ENCODE measurements at places on chromosomes 2 and 18.

- no peak for DNase-seq
Observed at GRCh38 chr2:218168016-218168415, 1.3 kb upstream of the CXCR1 start.

DNA sequence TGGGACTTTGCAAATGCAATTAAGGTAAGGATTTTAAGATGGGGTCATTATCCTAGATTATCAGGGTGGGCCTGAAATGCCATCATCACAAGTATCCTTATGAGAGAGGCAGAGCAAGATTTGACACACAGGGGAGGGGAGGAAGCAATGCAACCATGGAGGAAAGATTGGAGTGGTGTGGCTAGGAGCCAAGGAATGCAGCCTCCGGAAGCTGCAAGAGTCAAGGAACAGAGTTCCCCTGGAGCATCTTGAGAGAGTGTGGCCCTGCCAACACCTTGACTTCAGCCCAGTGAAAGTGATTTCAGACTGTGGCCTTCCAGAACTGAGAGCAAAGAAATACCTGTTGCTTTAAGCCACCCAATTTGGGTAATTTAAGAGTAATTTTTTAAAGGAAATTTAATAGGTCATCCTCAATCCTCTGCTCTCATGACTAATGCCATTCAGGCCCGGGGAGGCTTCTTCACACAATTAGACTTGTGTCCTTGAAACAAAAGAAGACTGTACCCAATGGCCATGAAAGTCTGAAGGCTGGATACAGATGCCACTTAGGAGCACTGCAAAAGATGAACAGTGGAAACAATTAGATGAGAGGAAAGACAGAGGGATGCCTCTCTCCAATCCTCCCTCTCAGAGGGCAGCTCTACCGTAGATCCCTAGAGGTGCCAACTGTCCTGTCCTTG is 250.3 kb upstream of the ID2 start:
- no peak for DNase-seq

DNA sequence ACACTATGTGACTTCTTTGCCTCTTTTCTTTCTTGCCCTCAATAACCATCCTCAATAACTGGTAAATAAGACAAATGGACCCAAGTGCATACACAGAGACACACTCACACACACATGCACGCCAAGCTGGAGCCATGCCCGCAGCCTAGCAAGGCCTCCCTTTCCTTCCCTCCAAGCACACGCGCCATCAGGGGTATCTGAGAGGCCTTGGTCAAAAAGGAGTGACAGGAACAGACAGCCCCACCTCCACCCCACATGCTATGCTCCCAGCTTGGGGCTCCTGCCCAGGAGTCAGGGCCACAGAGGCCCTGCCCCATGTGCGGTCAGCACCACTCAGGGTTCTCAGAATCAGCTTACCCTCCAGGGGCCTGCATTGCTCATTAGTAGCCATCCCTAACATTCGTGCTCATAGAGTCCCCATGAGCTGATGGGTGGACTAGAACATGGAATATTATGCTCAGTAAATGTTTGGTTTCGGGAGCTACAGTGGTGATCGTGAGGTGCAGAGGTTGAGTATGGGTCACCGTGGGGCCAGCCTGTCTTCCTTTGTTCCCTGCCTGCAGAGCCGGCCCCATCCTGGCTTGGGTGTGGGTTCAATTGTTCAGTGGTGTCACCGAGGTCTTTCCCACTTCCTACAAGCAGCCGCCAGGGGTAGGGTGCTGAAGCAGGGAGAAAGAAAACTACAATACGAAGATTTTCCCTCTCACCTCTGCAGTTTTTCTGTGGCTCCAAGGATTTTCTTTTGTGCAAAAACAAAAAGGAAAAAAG is 158.2 kb upstream of the RAB12 start:
- no peak for DNase-seq

GRCh38 chr2:188734691-188735090 is 239.5 kb upstream of the COL3A1 start:
- DNase-seq = no peak

- no peak for DNase-seq
Observed at GRCh38 chr2:39175026-39175812, 54.4 kb upstream of the SOS1 start.

GRCh38 chr2:74603282-74604000 is 44.7 kb downstream of the M1AP start:
- no peak for DNase-seq

- no peak for DNase-seq
Observed at GRCh38 chr2:136238286-136239078, 120.5 kb upstream of the CXCR4 start.

DNA sequence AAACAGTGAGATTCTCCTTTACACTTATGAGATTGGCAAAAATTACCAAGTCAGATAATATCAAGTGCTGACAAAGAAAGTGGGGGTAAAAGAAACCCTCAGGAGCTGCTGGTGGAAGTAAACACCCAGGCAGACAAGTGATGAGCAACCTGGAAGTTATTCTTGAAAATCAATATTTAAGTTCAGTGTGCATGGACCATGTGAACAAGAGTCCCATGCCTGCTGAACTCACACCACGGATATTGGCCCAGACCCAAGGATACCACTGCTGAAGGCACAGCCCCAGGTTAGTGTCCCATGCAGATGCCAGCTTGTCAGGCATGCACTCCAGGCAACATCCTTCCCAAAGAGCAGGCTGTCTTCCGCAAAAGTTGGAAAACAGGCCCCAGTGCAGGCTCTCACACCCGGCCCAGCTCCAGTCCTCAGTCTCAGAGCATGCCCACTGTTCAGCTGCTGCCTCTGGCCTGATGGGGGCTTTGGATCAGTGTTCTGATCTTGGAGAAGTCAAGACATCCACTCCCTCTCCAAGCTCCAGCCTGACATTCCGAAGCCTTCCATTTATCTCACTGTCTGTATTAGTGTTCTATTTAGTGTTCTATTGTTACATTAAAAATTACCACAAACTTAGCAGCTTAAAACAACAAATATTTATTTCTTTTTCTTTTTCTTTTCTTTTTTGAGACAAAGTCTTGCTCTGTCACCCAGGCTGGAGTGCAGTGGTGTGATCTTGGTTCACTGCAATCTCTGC is 70.0 kb downstream of the HS1BP3 start:
- no peak for DNase-seq

DNA sequence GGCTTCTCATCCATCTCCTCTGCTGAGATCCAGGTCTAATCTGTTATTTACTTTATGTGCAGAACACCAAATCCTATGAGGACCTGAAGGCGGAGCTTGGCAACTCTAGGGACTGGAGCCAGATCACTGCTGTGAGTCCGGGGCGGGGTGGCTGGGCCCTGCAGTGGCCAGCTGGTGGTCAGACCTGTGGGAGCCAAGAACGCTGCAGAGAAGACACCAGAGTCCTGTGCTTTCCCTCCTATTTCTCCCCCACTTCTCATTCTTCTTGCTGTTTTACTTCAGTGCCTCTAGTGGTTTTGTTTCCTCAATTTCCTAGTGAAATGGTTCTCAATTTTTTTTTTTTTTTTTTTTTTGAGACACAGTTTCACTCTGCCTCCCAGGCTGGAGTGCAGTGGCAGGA is 19.7 kb downstream of the VIL1 start:
- no peak for DNase-seq

GRCh38 chr18:54094474-54094873 is 130.0 kb downstream of the MBD2 start:
- DNase-seq = no peak

- no peak for DNase-seq
Observed at GRCh38 chr2:196284866-196285557, 113.6 kb upstream of the STK17B start.

- DNase-seq = no peak
Observed at GRCh38 chr18:55376387-55376786, 211.6 kb downstream of the TCF4 start.

GRCh38 chr2:72115110-72116080 is 32.3 kb downstream of the CYP26B1 start:
- no peak for DNase-seq

- DNase-seq = no peak
Observed at GRCh38 chr2:158781353-158781961, 13.7 kb upstream of the DAPL1 start.

DNA sequence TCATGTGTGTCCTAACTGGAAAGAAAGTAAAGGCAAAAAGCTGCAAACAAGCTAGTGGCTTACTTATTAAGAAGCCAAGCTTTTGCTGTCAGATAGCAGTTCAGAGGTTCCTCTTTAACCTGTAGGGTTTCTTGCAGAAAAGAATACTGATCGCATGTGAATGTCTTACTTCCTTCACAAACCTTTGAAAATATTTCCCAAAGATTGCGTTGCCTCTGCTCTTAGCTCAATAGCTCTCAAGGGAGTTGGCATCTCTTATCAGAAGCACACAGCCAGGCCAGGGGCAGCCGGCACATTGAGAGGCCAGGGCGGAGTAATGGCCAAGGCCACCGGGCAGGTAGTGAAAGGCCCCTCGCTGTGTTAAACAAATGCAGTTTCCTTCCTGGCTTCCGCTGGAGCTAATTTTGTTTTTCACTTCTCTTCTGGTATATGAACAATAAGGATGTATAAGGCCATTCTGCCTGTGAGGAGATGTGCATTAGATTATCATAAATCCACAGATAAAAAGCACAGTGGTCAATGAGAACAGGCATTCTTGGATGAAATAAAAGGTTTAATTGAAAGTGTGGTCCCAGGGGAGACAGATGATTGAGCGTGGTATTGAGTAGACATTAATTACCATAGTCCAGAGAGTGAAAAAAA is 542.4 kb upstream of the NRP2 start:
- DNase-seq = no peak

DNA sequence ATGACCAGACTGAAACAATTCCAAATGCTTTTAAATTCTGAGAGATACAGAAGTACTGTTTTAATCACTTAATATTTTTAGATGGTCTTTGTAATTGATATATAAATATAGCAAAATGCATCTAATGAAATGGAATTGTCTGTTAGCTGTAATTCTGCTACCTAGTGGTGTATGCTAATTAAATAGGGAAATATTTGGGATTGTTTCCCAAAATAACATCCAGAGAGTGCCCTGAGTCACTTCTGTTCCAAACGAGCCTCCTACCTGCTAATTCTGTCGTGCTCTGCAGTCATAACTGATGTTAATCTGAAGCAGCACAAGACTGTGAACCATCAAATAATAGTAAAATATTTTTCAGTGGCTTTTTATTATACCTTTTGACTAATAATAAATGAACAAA is 71.4 kb upstream of the NOSTRIN start:
- no peak for DNase-seq

- DNase-seq = no peak
Observed at GRCh38 chr2:173868406-173868805, 96.8 kb downstream of the SP3 start.

DNA sequence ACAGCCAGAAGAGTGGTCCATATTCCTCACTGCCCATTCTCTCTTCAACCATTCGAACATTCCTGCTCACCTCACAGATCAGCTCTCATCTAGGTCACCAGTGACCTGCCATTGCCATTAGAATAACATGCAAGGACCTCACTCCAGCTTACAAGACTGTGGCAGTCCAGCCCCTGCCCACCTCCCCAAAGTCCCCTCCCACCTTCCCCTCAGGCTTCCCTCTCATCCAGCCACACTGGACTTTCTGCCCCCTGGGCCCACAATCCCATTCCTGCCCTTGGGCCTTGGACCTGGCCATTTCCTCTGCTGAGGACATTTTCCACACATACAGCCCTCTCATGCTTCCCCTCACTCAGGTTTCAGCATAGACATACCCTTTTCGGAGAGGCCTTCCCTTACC is 5.2 kb upstream of the TMEM177 start:
- no peak for DNase-seq

DNA sequence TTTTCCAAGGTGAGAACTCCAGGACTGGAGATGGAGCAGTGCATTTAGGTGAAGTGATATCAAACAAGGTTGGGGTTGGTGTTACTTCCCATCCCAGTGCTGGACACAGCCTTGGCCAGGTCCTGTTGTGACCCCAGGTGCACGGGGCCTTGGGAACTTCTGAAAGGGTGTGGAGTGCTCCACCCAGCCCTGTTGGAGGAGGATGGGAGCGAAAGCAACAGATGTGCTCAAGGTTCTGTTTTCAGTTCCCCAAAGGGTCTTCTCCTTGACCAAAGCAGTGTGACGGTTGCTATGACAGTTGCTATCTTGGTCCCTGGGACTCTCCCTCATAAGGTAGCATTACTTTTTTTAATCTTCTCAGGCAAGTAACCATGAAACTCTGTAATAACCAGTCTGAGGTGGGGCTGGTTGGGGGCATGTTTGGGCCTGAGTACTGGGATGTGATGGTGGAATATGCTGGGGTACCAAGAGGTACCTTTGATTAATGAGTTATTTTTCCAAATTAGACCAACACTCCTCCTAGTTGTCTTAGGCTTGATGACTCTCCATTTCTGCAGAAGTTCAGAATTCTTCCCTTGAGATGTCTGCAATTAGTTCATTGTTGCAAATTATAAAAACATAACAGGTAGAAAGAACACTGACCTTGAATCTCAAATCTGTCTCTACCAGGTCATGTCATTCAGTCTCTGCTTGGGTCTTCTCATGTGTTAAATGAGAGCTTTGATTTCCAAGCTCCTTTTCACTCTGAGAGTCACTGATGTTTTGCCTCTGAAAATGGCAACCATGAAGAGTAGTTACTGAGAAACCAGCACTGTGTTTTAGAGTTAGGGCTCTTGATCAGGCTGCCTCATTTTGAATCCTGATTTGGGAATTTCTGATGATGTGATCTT is 154.5 kb downstream of the RPIA start:
- no peak for DNase-seq

- DNase-seq = no peak
Observed at GRCh38 chr18:75937306-75937705, 509.8 kb upstream of the SMIM21 start.

GRCh38 chr2:239720361-239721360 is 304.5 kb downstream of the NDUFA10 start:
- no peak for DNase-seq

DNA sequence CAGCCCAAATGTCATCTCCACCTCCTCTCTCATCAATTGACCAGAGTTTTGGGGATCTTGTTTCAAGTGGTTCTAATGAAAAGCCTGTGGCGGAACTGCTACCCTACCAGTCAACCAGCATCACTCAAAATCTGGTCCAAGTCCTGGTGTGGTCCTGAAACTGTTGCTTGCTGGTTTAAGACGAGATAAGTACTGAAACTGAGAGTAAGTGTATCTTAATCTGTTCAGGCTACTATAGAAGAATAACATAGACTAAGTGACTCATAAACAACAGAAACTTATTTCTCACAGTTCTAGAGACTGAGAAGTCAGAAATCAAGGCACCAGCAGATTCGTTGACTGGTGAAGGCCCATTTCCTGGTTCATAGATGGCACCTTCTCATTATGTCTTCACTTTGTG is 879 bp upstream of the GALNT5 start:
- DNase-seq = no peak

GRCh38 chr2:173300458-173300857 is 54.2 kb upstream of the CDCA7 start:
- DNase-seq = no peak

GRCh38 chr2:241550616-241551580 is 7.6 kb upstream of the BOK start:
- no peak for DNase-seq

DNA sequence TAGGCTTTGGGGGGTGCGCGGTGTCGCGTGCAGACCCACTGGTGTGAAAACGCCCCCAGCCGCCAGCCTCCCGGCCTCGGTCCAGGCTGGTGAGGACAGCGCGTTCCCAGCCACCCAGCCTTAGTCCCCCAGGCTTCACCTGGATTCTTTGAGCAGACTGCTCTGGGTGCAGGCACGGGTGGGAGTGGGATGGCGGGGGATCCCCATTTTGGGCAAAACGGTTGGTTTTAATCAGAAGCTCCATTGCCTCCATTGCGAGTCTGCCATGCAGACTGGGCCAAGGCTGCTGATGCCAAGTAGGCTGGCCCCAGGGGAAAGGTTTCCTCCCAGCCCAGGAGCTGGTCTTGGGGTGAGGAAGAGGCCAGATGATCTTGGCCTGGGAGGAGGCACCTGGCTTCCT is 445 bp downstream of the MLPH start:
- no peak for DNase-seq

GRCh38 chr2:192398236-192398635 is 203.5 kb upstream of the TMEFF2 start:
- DNase-seq = no peak
